Heart right ventricle (tissue), 16 donors: ENCODE measurements at places on chromosomes 7 and 10. TPM values are rescaled to one million over a fixed set of nuclear protein-coding genes. Genes with fewer than 3 reads are reported as not detected.

HPSE2 gene
- total RNA-seq: not detected

TMEM26 gene
- 0.27 TPM for total RNA-seq

ZNHIT1 gene
- total RNA-seq: 49.3 TPM

SORCS1 gene
- 1.1 TPM for total RNA-seq

BRI3 gene
- total RNA-seq: 217 TPM

ITPRID1 gene
- not detected for total RNA-seq

DNA sequence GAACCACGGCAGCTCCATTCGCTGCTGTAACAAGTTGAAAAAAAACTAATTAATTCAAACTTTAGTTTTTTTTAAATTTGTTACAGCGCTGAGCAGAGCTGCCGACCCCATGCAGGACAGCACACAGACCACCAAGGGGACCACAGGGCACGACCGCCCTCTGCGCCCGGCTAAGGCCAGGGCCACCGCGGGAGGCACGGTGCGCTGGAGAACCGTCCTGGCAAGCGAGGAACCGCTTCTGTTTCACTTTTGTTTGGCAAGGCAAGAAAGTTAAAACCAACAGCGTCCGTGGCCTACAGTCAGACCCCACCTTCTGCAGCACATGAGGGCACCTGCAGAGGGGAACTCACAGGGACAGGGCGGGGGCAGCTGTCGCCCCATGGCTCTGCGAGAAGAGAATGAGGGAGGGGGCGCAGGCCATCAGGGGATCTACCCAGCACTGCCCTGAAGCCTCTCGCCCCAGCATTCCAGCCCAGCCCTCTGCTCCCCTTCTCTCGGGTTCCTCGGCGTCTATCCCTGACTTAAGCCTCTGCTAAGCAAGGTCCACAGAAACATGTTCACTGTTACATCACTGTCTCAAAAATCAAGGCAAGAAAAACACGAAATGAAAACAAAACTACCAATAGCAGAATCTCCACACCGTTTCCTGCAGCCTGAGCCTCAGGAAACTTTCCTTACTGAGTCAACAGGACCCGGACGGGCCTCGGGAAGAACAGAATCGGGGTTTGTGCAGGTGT is 204.4 kb downstream of the DIP2C start:
- DNase-seq: no peak

GRCh38 chr10:73509695-73510094 is 13.9 kb upstream of the PPP3CB start:
- DNase-seq: no peak

DNA sequence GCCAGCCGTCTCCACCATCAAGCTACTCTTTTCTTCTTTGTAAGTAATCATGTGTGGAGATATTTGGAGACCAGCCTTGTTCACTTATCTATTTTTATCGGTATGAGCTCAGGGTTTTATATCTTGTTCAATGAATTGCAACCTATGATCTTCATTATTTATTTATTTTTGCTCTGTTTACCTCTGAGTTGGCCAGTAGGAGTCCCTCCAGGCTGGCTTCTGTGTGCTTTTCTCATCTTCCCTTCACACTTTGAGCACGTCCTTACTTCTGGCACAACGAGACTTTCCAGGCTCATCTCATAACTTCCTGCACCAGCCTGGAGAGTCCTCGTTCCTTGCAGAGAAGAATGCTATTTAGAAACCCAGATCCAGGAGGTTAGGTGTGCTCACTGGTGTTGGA is 375.8 kb upstream of the PODXL start:
- no peak for DNase-seq

DNA sequence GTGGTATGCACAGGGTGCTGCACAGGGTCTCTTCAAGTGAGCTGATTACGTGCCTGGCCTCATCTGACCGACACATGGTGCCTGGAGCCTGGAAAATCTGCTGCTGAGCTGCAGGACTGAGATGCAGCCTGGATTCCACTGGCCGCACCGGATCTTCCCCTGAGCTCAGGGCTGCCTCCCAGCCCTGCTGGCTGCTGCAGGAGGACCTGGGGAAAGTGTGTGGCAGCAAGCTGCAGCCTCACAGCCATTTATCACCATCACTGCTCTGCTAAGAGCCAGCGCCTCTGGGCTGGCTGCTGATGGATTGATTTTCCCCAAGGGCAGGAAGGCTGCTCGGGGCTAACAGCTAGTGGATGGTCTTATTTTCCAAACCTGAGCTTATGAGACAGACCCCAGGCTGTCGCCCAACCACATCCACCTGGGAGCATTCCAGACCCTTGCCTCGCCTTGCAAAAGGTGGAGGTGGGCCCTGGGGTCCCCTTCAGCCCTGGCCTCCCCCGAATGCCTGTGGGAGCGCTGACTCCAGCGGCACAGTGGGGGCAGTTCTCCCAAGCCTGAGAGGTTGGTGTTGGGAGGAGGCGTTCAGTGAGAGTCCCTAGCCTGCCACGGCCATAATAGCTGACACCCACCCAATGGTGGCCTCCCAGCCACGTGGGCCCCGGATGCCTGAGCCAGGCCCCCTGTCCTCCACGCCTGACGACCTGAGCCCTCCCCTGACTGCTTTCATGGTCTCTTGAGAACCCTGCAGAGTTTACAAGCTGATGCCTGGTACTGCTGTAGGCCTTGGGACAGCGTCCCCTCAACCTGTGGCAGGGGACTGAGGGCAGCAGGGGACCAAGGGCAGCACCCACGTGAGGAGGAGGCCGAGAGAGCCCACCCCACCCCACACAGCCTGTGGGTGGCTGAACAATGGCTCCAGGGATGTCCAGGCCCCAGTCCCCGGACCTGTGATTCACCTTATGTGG is 38.2 kb downstream of the STK32C start:
- peak; percentile 4 for DNase-seq

DNA sequence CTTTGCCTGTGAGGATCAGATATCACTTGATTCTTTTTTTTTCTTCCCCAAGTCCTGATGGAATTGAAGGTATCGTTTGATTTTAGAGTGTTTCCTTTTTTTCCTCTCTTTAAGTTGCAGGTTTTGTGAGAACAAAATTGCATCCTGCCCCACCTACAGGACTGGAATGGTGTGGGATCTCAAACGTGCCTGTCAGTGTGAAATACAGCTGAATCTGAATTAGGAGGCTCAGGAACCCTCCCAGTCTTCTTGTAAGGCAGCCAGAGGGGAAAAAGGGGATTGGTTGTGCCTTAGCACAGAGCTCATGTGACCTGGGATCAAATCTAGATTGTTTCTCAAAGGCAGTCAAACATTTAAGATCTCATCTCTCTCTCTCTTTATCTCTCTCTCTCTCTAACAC is 32.7 kb upstream of the KLHL7 start:
- DNase-seq: no peak

GRCh38 chr7:71465741-71466189 is 333.8 kb downstream of the GALNT17 start:
- DNase-seq: no peak

DNA sequence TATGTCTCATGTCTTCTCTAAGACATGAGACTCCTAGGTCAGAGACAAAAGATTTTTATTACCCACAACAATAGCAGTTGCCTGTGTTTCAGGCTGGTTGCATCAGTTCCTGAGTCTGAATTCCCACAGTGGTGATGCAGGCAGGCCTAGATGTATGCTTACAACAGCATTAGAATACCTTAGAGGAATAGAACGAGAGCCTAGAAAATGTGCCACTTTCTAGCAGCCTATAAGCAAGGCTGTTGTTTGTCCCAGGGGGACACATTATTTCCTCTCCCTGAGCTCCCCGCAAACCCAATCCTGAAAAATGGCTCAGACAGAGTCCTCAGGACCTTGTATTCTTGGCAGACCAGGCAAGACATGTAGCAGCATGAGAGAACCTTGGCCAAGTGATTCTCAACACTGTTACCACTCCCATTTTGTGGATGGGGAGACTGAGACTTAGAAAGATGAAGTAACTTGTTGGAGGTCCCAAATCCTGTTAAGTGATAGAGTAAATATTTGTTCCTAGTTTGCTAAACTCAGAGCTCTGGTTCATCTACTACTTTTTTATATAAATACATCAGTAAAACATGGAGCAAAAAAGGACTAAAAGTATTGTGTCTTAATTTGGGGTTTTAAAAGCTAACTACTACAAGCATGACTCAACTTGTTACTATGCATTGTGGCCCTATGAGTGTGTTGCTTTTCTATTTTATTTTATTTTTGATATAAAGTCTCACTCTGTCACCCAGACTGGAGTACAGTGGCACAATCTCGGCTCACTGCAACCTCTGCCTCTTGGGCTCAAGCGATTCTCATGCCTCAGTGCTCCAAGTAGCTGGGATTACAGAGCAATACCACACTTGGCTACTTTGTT is 14.2 kb downstream of the VTI1A start:
- no peak for DNase-seq

DNA sequence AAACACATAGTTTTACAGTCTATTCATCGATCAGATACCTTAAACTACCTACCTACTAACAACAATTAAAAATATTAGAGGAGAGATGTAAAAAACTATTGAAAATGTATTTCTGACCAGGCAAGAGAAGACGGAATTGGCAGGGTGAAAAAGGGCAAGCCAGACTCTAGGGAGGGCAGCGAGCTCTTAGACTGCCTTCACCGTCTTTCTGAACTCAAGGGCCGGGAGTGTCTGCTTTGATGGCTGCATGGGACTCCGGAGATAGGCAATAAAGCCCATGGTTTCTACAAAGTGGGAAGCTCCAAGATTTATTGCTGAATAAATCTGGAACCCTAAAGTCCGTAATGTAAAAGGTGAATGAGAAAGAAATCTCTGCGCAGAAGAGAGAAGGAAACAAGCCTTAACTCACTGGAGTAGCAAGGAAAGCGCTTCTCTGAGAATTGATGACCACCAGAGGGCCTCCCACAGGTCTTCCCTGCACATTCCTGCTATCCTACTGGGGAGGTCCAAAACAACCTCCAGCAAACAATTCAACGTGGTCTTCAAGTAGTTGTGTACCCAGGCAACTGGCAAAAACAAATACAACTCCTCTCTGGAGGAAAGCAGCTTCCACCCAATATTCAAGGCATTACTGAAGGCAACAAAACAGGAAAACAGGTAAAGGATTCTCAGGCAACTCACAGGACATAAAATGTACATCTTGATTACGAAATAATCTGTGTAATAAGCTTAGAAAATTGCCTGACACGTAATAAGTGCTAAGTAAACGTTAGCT is 181.3 kb downstream of the SDK1 start:
- DNase-seq: no peak

DNA sequence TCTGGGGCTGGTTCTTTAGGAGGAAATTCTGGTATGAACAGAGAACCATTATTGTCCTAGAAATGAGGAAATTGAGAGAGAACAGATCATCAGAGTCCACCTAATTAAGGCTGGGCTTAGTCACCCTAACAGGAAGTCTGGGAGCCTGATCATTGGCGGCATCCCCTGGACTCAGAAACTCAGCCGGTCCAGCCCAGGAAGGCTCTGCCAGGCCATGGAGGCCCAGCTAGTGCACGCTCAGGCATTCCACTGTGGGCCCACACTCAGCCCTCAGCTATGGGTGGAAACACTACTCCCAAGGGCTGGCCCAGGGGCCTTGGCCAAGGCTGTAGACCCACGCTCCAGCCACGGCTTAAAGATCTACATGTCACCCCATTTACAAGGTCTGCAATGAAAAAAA is 109.2 kb downstream of the PTPN20 start:
- no peak for DNase-seq

DNA sequence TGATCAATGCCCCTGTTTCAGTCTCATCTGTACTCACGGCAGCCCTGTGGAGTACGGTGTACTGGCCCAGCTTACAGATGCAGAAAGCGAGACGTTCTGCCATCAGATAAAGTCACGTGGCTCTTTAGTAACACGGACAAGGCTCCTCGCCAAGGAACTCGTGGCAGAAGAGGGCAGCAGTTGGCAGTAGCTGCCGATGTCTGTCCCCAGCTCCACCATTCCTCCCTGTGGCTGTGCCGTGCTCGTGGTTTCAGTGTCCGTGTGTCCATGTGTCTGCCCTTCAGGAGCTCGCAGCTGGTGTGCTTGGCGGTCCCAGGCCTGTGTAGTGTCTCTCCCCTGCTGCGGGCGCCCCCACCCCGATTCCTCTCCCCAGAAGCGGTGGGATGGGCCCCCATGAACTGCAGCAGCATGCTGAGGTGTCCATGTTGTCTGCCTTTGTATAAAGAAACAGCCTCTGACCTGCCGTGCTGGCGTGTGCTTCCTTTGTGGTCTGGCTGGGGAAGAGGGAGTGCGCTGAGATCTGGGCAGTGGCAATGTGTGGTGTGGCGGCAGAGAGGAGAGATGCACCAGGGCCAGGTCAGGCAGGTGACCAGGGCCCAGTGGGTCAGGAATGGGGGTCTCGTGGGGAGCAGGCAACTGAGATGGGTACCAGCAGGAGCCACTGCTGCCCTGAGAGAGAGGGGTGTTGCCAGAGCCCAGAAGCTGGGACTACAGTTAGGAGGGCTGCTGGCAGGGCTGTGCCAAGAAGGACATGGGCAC is 9.8 kb downstream of the RHBDD2 start:
- peak; percentile 32 for DNase-seq

GRCh38 chr10:33186150-33186549 is 148.3 kb downstream of the NRP1 start:
- no peak for DNase-seq

- DNase-seq: no peak
These were observed 172.7 kb downstream of the GNAI1 start for GRCh38 chr7:80307227-80307856.

DNA sequence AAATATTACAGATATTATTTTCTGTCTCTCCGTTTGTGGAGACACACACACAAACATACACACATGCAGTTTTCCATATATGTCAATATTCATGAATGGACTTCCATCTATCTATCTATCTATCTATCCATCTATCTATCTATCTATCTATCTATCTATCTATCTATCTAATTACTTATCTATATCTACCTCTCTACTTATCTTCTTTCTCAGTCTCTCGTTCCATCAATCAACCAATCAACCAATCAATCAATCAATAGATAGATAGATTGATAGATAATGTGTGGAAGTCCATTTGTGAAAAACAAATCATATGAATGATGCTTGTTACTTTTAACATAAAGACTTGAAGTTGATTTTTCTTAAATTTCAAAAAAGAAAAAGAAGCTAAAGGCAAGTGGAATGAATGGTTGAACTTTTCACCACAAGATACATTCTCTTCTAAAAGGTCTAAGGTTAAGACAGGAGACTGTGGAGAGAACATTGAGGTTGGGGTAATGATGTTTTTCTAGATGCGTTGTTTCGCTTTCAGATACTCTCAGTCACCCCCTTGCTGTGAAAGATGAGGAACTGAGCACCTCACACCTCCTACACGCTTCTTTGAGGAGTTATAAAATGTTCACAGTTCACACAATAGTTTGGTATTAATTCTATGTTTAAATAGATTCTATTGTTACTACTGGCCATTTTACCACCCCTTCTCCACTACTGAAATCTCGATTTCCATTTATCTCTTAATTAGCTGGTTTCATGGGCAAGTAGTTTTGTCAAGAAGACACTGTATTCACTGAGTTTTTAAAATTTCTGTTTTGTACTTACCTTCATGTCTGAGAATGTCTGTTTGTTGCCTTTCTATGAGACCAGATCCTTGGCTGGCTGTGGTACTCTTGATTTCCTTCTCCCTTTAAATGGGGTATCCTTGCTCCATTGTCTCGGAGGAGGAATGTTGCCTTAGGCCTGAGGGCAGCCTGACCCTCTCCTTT is 114.1 kb downstream of the EMX2 start:
- DNase-seq: no peak
